Fibroblast of the aortic adventitia (primary cell): ENCODE measurements at places on chromosomes 3 and 15. TPM values are rescaled to one million over a fixed set of nuclear protein-coding genes. Genes with fewer than 3 reads are reported as not detected.

- no peak for DNase-seq
These were observed 136.6 kb upstream of the RAD18 start for GRCh38 chr3:9099702-9100512.

GRCh38 chr3:151962352-151962751, 88.9 kb downstream of the SUCNR1 start:
- DNase-seq: peak; percentile 12

The SLCO3A1 gene
- total RNA-seq: 8.9 and 11.1 TPM in 2 replicates

The ZNF501 gene
- 7.6 and 13.1 TPM in 2 replicates for total RNA-seq

- no peak for DNase-seq
These were observed 97.3 kb downstream of the EPHB1 start for GRCh38 chr3:134892326-134892725.

DNA sequence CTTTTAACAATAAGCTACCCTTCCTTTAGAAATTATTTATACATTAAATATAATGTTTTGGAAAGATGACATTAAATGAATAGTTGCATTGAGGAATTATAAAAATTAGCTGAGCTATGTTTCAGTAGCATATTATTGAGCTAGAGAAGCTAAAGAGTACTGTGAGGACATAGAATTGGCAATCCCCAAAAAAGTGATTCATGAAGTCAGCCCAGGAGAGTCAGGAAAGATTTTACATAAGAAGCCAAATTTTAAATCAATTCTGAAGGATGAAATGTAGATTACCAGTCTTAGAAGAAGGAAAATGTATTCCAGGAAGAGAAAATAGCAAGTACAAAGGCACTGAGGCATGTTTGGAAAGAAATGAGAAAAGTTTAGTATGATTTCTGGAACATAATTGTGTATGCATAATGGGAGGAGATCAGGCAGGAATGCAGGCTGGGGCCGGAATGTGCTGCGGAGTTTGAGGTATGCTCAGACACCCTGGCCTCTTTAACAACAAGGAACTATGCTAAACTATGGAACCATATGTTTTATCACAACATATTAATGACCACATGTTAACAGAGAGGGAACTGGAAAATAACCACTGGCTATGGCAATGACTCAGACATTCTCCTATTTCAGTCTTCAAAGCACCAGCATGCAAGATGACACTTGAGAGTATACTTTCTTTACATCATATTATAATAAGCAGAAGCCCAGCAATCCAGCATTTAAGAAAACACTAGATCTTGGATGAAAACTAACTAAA, 103.3 kb upstream of the COL8A1 start:
- peak; percentile 38 for DNase-seq

The EFCC1 gene
- not detected in 2 replicates for total RNA-seq

DNA sequence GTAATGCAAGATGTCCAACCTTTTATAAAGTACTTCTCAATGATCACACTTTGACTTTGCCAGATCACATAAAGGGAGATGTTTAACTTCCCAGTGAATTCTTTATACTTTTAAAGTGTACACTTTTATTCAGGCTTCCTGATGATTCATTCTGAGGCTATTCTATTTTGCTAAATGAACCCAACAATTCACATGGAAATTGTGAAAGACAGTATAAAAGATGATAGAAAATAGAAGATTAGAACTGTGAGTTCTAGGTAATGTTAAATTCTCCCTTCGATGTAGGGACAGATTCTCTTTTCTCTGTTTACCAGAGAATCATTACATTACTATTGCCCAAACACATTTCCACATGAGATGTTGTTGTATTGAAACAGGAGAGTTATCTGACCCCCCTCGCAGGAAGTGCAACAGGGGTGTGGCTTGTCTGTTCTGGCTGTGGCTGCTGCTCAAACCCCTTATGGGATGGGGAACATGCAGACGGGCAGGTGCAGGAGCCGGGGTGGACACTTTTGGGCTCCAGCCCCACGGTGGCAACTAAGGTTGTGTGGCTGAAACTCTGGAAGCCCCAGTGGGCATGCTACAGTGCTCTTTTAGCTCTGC, 131.3 kb upstream of the LRTM1 start:
- DNase-seq: peak; percentile 29
